Fibroblast of the aortic adventitia (primary cell): ENCODE measurements at places on chromosomes 3 and 15. TPM values are rescaled to one million over a fixed set of nuclear protein-coding genes. Genes with fewer than 3 reads are reported as not detected.

ARGFX gene
- not detected in 2 replicates for total RNA-seq

VGLL3 gene
- total RNA-seq: 38.8 and 47.4 TPM in 2 replicates

P3H2 gene
- 4.0 and 15.6 TPM in 2 replicates for total RNA-seq

CCR1 gene
- total RNA-seq: 0.08 and 0.90 TPM in 2 replicates

KNG1 gene
- total RNA-seq: not detected in 2 replicates

LSAMP gene
- total RNA-seq: 9.8 and 10.7 TPM in 2 replicates

ANKRD63 gene
- total RNA-seq: not detected in 2 replicates

RETNLB gene
- not detected in 2 replicates for total RNA-seq

TRIM71 gene
- total RNA-seq: not detected in 2 replicates

TTLL13 gene
- 0.09 TPM in 1 of 2 replicates, not detected in the other for total RNA-seq

CLDN16 gene
- total RNA-seq: 0.09 TPM in 1 of 2 replicates, not detected in the other

TSC22D2 gene
- total RNA-seq: 10.3 and 15.4 TPM in 2 replicates

CADM2 gene
- 2.2 TPM in 1 of 2 replicates, not detected in the other for total RNA-seq

DTX3L gene
- 33.5 and 39.6 TPM in 2 replicates for total RNA-seq

FILIP1L gene
- total RNA-seq: 15.2 and 34.3 TPM in 2 replicates

CASR gene
- not detected in 2 replicates for total RNA-seq

DLL4 gene
- 0.08 and 0.09 TPM in 2 replicates for total RNA-seq

C2CD4A gene
- not detected in 2 replicates for total RNA-seq

NMB gene
- 4.1 TPM in 1 of 2 replicates, not detected in the other for total RNA-seq

IGSF10 gene
- total RNA-seq: 8.0 and 47.6 TPM in 2 replicates

FRMD4B gene
- total RNA-seq: 0.81 and 1.6 TPM in 2 replicates

SLC35G2 gene
- total RNA-seq: 14.0 and 14.7 TPM in 2 replicates

LMOD3 gene
- total RNA-seq: not detected in 2 replicates

GRM2 gene
- total RNA-seq: under 0.01 and 0.25 TPM in 2 replicates

NECTIN3 gene
- total RNA-seq: 30.4 and 53.9 TPM in 2 replicates

GOLGA8S gene
- under 0.01 TPM in 1 of 2 replicates, not detected in the other for total RNA-seq

SLC6A11 gene
- not detected in 2 replicates for total RNA-seq

SLC12A1 gene
- under 0.01 TPM in 1 of 2 replicates, not detected in the other for total RNA-seq
